ENCODE measurements at places on chromosomes 2 and 18. TPM values are rescaled to one million over a fixed set of nuclear protein-coding genes. Genes with fewer than 3 reads are reported as not detected.
A peak's percentile ranks its signal among the peaks of the same experiment; 100 is the strongest.

DNA sequence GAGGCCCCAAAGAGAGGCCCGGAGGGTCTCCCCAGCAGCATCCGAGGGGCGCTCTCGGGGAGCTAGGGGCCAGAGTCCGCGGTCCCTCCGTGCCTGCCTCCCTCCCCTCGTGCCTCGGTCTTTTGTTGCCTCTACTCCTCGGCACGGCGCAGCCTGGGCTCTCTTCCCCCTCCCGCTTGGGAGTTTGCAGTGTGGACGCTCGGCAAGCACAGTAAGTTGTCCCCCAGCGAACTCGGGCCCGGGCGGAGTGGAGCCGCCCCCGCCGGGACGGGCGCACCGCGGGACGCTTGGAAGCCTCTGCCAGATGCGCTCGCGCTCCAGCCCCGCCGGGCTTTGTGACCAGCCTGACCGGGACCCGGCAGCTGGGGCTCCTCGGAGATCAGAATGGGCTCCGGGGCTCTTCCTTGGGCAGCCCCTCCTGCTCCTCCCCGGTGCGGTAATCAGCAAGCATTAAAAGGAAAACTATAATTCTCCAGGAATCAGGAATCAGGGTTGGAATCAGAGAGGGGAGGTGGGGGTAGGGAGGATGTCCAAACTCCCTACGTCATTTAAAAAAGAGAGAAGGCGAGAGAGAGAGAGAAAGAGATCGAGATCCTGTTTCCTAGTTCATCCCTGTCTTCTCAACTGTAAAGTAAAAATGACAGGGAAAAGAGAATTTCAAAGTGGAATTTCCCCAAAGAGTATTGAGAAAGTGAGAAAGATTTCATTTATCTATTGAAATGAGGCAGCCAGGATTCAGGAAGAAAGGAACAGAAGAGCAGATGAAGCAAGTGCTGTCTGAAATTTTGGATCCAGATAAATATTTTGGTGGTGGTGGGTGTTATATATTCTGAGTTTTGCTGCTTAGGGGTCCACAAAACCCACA lies 786 bp upstream of the TMEM200C start:
- DNase-seq = peak; percentile 89

DNA sequence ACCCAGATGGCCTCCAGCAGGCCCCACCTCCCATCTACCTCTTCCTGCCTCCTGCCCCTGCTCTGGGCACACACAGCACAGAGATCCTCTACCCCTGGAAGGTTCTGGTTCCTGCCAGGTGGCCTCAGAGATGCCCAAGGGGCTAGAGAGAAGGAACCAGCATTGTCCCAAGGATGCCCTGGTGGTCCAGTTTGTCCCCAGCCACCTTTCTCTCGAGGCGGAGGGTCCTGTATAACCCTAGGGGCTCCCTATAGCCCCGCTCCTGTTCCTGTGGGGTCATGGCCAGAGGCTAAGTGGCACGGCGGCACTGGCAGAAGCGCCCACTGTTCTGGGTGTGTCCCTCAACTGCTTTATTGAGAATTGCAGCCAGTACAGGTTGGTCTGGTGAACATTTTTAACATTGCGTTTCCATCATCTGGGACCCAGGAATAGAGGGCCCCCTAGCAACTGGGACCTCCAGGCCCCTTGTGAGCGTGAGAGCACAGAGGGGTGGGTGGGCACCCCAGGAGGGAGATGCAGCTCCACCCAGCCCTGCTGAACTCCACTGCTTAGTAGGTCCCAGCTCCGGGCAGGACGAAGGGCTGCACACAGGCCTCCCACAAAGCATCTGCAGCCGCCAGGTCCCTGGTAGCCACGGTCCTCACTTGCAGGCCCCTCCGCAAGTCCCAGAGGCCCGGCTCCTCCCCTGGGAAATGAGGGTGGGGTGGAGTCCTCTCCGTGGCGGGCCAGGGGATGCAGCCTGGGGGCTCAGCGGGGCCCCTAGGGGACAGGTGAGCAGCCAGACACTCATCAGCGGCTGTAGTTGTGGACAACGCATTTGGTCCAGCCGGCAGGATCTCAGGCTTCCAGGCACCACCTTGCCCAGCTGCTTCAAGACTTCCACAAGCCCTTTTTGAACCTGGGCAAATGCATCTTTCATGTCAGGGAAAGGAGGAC lies 33.1 kb downstream of the GPC1 start:
- no peak for DNase-seq

- no peak for DNase-seq
Measured at GRCh38 chr2:144198116-144198515, 321.8 kb downstream of the ZEB2 start.

GRCh38 chr2:36578343-36579296 lies 19.3 kb downstream of the FEZ2 start:
- peak; percentile 64 for DNase-seq

- DNase-seq = no peak
Measured at GRCh38 chr2:220916931-220917330, 655.2 kb downstream of the EPHA4 start.

- DNase-seq = no peak
Measured at GRCh38 chr2:41294331-41294730, 753.5 kb upstream of the PKDCC start.

GRCh38 chr2:60554646-60555065 lies 1.2 kb upstream of the BCL11A start:
- peak; percentile 85 for DNase-seq

GRCh38 chr2:138760676-138761075 lies 19.5 kb downstream of the NXPH2 start:
- DNase-seq = no peak

DNA sequence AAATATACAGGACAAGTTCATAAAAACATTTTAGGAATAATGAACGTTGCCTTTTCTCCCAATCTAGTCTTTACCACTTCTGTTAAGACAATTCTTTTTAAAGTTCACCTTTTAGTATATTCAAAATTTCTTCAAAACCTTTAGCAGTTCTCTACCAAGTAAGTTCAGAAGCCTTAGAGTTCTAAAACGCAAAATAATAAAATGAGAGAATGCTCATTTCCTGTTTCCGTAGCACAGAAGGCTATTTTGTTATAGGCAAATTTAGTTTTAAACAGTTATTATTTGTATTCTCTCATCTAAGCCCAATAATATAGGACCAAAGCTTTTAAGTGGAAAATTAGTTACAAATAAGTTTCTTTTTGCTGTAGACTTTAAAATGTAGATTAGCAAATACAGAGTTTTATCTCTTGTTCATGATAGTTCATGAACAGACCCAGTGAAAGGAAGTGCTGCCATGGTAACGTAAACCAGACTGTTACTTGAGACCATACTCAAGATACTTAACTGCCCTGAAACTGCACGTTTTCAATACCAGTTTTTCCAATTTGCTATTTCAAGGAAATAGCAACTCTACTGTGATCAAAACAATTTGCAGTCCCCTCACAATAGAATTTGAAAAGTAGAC lies 173.1 kb upstream of the STON1 start:
- no peak for DNase-seq

DNA sequence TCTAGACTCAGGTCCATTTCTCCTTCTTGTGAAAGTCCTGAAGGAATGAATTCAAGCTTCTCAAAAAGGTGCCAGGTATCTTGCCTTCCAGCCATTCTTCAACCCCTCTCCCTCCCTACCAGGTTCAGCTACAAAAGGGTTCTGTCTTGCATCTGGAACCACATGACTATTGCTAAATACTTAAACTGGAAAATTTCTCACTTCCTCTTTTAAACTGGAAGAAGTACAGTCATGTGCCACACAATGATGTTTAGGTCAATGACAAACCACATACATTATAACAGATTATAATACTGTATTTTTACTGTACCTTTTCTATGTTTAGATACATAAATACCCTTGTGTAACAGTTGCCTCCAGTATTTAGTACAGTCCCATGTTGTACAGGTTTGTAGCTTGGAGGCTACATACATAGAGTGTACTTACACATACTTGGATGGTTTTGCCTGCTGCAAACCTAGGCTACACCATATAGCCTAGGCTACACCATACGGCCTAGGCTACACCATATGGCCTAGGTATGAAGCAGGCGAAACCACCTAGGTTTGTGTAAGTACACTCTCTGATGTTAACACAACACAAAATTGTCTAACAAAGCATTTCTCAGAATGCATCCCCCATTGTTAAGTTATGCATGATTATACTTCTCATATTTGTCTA lies 142.0 kb upstream of the DNMT3A start:
- no peak for DNase-seq

GRCh38 chr2:233469261-233470010 lies 97.1 kb downstream of the USP40 start:
- DNase-seq = no peak

GRCh38 chr2:176581557-176582165 lies 312.4 kb downstream of the MTX2 start:
- DNase-seq = no peak

DNA sequence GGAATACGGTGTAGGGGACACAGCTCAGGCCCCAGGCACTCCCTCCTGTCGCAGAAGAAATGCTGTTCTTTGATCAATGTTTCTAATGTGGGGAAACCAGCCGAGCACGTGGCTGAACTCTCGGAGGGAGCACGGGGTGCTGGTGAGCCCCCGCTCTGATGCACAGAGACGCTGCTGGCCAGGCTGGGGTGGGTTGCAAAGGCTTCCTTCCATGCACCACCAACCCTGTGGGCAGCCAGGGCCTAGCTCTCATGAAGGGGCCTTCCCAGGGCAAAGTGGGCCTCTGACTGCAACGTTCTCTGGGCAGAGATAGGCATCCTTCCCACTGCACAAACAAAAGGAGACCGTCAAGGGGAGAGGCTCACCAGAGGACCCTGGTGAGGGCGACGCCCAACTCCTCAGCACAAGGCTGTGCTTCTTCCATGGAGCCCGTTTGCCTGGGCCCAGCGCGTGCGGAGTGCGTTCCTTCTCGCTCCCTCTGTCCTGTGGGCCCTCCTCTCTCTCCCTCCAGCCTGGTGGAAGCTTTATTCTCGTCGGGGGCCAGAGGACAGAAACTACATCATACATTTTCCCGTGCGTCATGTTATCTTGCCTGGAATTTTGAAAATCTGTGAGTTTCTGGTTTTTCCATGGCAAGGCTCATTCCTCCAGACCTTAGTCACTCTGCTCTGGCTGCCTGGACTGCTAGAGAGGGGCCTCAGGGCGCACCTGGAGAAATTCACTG lies 61.1 kb upstream of the SP3 start:
- peak; percentile 46 for DNase-seq

DNA sequence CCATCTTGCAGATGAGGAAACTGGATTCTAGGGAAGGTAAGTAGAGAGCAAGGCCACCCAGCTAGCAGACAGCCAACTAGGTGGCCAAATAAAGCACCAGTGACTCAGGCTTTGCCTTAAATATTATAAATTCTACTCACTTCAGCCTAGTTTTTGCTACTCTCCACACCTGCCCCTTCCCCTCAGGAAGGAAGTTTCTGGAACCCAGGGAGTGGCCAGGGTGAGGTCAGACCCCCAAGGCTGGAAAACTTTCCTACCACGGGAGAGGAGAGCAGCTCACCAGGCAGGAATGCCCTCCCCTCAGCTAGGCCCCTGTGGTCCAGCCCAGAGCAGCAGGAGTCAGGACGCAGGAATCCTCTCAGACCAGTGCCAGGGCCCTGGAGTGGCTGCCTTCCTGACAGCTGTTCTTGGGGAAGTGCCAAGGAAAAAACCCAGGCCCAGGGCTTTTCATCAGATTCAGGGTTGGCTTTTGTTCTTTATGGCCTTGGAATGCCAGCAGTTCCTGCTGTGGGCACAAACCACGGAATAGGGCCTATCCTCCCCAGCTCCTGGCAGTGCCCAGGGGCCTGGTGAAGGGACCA lies 5.1 kb upstream of the PAX8 start:
- no peak for DNase-seq

DNA sequence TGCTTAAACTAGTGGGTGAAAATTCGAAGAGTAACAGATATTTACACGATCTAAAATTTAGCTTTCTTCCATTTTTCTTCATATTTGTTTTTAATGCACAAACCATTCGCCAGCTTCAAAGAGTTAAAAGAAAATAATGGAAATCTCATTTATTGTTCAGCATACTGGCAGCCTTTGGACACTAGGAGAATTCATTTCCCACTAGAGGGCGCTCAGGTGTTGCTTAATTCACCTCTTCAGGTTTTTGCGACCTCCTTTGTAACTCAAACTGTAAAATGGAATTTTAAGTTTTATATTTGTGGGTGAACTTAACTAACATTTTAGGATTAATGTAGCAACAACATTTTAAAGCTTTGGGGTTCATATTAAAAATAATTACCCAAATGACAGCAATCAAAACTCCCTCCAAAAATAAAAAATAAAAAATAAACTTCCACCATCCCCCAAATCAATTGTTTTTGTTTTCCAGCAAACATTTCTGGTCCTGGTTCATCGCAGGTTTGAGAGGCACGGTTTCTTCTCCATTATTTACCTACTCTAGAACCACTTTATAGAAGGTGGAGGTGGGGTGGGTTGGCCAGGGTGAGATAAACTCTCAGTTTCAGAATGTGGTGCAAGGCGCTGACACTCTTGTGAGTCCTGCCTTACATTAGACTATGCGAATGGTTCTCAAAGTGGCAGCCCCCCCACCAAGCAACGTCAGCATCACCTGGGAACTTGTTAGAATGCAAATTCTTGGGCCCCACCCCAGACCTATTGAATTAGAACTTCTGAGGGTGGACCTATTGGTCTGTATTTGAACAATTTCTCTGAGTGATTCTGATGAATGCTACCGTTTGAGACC lies 24.7 kb upstream of the PNPT1 start:
- DNase-seq = peak; percentile 37

GRCh38 chr18:58268849-58269248 lies 224.8 kb downstream of the NEDD4L start:
- DNase-seq = no peak

DNA sequence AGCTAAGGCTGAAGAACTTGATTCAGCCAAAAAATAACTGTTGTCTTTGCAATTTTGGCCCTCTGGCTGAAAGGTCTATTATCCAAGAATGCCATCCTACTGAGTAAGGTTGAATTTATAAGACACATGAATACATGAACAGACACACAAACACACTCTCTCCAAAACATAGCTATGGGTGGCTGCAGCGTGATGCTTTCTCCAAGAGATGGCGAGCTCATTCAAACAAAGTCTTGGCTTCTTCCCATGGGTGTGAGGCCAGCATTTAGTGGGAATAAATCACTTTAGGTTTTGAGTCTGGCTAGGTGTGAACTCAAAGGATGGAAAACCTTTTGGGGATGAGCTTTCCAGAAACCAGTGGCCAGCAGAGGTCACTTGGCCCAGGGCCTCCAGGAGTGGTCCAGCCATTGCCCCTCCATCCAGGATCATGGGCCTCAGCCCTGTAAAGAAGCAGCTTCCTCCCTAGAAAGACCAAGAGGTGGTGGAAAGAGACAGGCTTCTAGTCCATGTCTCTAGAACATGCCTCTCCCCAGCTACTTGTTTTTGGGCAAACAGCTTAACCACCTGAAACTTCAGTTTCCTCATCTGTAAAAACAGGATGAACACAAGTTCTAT lies 11.0 kb upstream of the OSR1 start:
- no peak for DNase-seq

GRCh38 chr2:98713332-98714015 lies 17.5 kb downstream of the MGAT4A start:
- DNase-seq = no peak

Gene RAX
- total RNA-seq = not detected

Gene GALNT3
- 25.9 TPM for total RNA-seq

Gene ERCC3
- 178 TPM for total RNA-seq

Gene DUSP19
- total RNA-seq = 3.5 TPM

Gene ERFE
- total RNA-seq = not detected

Gene RNU2-63P
- total RNA-seq = not detected

Gene NEU2
- total RNA-seq = not detected
